ENCODE measurements at places on chromosomes 1 and 21.

- DNase-seq, result no peak
Measured at GRCh38 chr1:33898881-33899280, 35.0 kb downstream of the HMGB4 start.

GRCh38 chr1:78601068-78601467 is 19.2 kb upstream of the IFI44L start:
- DNase-seq, result no peak

DNA sequence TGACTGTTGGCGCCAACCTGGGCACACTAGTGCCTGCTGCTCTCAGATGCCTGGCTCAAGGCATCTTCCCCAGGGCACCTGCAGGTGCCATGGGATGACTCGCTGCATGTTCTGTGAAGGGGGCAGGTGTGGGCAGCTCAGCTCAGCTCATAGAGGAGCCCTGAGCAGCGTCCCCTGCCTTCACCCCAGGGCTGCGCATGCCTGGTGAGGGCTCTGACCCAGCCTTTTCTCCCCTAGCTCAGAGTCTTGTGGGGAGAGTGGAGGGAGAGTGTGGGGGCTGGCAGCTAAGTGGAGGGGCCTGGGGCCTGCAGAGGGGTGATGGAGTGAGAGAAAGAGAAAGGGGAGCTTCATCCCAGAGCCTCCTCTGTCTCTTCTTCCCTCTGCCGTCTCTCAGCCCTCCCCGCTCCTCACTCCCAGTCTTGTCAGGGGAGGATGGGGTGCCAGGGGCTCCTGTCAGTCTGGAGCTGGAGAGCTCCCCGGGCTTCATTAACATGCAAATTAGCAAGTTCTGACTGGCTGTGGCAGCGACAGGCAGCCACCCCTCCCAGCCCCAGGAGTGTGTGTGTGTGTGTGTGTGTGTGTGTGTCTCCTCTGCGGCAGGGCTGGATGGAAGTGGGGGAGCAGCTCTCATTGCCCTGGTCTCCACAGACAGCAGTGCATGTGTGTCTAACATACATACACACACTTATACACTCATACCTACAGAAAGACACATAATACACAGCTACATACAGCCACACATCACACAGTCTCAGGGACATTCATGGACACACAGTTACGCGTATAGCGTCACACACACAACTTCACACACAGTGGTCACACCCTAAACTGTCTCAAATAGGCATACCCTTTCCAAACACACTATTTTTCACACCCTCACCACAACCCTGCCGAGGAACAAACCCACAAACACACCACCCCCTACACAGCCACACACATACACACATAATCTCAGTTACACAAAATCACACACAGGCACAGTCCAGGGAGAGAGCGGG is 34.0 kb downstream of the FOXO6 start:
- DNase-seq, result no peak

DNA sequence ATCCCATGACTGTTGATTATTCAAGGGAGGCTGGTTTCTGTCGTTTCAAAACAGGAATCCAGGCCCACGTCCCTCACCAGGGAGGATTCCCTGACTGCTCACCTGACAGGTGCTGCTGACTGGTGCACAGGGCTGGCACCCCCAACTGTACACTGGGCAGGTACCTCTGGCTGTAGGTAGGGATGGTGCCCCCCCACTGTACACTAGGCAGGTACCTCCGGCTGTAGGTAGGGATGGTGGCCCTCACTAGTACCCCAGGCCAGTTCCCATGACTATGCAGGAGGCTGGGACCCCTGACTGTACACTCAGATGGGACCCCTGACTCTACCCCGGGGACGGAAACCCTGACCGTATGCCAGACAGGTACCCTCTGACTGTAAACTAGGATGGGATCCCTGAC is 33.6 kb upstream of the PDE9A start:
- no peak for DNase-seq

DNA sequence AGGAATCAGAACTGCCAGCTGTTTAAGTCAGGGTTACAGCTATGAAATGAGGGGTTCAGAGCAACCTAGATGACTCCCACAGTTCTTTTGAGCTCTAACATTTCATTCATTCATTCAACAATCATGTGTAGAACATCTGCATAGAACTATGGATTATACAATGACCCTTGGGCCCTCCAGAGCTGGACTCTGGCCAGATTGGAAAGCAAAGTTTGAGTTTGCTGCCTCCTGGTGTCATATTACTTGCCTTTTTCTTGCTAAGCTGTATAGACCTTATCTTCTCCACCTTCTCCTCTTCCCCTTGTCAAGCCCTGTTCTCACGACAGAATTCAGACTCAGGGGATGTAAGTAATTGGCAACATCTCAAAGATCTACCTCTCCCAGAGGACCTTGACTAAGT is 4.0 kb downstream of the CASQ2 start:
- no peak for DNase-seq

DNA sequence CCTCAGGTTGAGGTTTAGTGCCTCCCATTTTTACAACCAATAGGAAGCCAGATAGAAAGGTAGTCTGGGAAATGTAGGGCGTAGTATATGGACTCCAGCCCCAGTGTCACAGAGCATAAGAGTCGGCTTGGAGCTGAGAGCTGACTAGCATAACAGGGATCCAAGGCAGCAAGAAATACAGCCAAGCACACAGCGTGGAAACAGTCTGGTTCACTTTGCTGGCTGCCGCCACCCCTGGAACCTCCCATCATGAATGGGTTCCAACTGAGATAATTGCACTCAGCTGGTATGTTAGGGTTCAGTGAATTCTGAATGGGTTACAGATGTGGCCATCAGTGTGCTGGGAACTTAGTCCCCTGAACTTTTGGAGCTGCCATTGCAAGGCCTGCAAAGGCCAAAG is 76.7 kb upstream of the GPR88 start:
- no peak for DNase-seq

DNA sequence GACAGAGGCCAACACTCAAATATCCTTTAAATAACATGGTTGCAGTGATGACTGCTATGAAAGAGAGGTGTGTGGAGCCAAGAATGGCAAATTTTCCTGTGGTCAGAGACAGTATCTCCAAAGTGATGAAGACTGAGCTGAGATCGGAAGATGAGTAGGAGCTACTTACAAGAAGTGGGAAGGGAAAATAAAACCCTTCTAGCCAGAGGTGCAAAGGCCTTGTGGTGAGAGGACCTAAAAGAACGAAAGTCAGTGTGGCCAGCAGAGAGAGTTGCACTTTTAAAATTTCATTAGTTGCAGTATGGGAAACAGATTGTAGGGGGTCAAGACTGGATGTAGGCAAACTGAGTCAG is 17.8 kb downstream of the SLAMF7 start:
- no peak for DNase-seq

All from right renal pelvis (tissue), 4 donors.